Nucleus accumbens (tissue), 56 donors: ENCODE measurements at places on chromosomes 5 and 9.

DNA sequence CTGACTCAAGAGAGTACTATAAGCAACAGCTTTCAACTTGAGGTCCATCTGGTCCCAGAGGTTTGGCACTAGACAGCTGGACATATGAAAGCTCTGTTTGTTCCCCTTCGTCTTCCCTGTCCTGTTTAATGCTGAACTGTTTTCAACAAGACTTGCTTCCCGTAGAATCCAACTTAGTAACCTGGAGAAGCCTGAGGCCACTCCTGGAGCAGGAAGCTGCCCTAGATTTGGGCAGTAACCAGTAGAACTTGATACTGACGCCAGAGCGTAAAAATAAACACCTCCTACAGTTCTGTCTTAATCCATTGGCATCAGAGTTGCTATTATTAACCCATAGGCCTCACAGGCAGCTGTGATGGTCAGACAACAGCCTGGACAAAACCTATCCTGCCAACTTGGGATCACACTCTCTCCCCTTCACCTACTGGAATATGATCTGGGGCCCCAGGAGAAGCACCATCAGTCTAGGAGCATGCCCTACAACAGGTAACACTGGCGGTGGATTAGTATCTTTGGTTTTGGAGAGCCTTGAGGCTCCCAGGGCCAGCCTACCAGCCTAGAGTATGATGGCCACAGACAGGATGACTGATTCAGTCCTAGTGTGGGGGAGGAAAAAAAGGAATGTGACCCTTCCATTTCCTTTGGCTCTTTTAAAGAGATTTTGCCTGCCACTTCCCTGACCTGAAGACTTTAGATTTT lies 29.2 kb downstream of the RUSC2 start:
- DNase-seq = no peak

GRCh38 chr9:97059626-97060025 lies 20.7 kb upstream of the CTSV start:
- no peak for DNase-seq

GRCh38 chr9:114016629-114017423 lies 61.3 kb downstream of the AMBP start:
- DNase-seq = no peak

DNA sequence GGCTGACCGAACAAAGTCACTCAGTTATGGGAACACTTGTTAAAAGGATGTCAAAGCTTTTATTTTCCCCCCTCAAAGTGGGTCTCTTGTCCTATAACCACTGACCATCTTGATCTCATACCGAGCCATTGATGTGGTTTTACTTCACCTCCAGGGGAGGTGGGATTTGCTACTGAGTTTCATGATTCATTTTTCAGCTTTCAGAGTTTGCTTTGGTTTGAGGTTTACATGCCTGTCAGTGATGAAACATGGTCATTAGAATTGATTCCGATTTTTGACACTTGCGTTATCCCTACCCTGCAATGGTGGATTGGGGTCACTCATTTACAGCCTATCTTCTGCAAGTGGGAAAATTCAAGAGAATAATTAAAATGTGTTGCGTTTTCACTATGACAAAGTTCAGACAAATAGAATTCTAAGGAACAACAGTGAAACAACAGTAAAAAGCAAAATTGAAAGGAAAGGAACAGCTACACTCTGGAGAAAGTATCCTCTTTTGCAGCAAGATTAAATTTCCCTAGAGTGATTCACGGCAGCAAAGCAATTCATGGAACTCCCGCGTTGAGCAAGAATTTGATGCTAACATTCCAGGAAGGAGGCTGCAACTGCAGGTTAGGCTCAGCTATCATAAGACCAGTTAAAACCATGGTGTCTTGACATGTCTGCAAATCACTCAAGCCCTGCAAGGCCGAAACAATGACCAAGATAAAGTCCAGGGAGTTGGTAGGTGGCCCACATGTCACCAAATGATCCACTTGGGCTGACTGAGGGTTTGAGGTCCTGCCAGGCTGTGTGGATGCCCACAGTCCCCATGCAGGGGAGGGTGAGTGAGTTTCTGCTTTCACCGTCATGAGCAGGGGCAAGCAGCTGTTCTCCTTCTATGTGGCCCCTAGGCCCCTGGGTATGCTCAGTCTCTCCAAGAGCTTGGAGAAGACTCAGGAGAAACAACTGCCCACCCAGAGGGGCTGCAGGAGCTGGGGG lies 9.4 kb downstream of the GADD45G start:
- DNase-seq = no peak

DNA sequence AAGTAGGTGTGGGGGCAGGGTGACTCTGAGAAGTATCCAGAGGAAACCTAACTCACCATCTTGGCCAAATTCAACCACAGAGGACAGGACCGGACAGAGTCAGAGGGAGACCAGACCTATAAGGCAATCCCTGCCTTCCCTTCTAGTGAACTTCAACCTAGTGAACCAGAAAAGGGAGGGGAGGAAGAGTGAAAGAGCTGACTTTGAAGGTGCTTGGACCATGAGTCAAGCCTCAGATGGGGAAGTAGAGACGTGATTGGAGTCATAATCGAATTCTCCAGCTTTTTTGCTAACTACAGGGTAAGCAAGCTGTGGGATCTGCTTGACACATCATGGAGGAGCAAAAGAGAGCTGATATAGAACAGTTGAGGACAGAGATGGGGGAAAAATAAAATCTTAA lies 18.8 kb upstream of the KIF2A start:
- DNase-seq = no peak

DNA sequence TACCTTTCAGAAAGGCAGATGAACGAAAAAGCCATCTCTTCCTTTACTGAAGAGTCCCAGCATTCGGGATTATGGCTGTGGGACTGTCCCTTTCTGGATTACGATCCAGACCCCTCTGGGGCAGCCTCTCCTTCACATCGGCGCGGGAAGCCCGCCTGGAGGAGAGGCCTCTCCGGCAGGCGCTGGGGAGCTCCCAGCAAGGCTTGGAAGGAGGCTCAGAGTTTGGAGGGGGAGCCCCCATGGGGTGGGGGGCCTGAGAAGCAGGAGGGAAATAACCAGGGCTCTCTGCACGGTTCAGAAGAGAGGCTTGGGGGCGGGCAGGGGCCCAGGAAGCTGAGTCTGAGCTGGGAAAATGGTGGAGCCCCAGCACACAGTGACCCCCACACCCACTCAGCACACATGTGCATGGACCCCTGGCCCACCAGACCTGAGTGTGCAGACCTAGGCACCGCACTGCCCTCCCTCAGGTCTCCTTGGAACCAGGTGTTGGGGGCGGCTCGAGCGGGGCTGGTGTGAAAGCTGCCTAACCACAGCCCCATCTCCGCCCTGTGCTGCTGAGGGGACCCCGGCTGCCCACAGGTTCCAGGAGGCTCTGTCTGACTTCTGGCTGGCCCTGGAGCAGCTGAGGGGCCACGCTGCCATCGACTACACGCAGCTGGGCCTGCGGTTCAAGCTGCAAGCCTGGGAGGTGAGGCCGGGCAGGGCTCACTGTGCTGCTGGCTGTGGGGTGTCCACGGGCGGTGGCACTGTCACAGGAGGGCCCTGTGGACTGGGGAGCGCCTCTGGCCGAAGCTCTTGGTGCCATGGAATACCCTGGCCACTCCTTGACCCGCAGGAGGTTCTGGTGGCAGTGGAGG lies 4.5 kb downstream of the NOXA1 start:
- no peak for DNase-seq

- no peak for DNase-seq
Measured at GRCh38 chr9:83153030-83153429, 90.1 kb upstream of the RASEF start.

GRCh38 chr5:95609711-95610110 lies 10.2 kb upstream of the GPR150 start:
- DNase-seq = no peak

DNA sequence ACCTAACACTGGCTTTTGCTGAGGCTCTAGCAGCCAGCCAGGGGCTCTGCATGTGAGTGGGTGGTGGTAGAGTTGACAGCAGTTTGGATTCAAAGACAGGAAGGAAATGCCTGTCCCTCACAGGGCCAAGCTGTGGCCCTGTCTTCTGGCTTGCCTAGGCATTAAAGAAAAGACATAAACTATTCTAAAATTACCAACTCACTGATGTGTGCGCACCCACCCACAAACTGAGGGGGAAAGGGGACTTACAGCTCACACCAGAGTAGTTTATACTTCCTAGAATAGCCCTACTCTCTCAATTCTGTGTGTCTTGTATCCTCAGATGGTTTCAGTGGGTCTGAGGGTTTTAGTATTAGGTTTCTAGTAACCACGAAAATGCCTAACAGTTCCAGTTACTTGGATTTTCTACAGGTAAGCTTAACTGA lies 18.3 kb upstream of the IL13 start:
- DNase-seq = no peak
